Activated CD8-positive, alpha-beta T cell treated with anti-CD3 and anti-CD28 coated beads for 36 hours (primary cell): ENCODE measurements at places on chromosomes 16 and 17. TPM values are rescaled to one million over a fixed set of nuclear protein-coding genes. Genes with fewer than 3 reads are reported as not detected.

The MOSMO gene
- 7.0 TPM for total RNA-seq

The OTOA gene
- total RNA-seq = 0.09 TPM

The USB1 gene
- total RNA-seq = 32.9 TPM

The CXCL16 gene
- total RNA-seq = 2.5 TPM

The MEOX1 gene
- total RNA-seq = 0.47 TPM

The ZNF469 gene
- total RNA-seq = 0.56 TPM

The NACA2 gene
- not detected for total RNA-seq

The GCGR gene
- not detected for total RNA-seq

The C17orf107 gene
- total RNA-seq = 3.6 TPM

- DNase-seq = no peak
These were observed 5.0 kb downstream of the CASKIN1 start for GRCh38 chr16:2191446-2191706.

DNA sequence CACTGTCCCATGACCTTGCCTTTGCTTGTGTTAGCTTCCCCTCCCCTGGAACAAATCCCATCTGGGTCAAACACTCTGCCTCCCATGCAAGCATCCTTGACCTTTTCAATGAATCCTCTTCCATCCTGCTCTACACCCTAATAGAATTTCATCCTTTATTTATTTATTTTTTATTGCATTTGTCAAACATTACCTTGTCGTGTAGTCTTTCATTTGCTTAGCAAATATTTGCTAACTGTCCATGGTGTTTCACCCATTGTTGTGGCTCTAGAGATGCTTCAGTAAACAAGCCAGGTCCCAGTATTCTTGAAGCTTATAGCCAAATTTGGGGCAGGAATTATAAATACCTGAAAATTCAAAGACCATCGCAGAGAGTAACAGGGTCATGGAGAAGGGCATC lies 51.0 kb upstream of the MRTFB start:
- DNase-seq = no peak

GRCh38 chr17:8448310-8448709 lies 12.6 kb downstream of the NDEL1 start:
- DNase-seq = no peak

- no peak for DNase-seq
These were observed 4.4 kb downstream of the STX1B start for GRCh38 chr16:31006086-31006385.

DNA sequence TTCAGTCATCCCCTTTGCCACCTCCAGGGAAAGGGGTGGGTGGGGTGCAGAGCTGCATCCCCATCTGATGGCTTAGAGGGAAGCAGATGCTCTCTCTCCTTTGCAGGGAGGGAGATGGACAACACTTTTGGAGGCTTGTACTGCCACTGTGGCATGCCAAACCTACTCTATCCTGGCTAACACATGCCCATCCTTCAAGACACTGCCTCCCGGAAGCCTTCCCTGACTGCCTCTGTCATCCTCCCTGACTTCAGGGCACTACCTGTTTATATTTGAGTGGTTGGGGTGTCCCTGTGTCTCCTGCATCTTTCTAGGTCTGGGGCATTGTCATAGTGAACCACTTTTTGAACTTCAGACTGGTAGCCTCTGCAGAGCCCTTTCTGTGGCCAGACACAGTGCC lies 202.3 kb downstream of the ZNF423 start:
- no peak for DNase-seq

GRCh38 chr17:78613416-78613815 lies 36.2 kb upstream of the DNAH17 start:
- DNase-seq = no peak

- DNase-seq = no peak
These were observed 313.1 kb downstream of the MAF start for GRCh38 chr16:79287424-79287917.

GRCh38 chr16:17471719-17472461 lies 1.1 kb upstream of the XYLT1 start:
- DNase-seq = no peak

- DNase-seq = no peak
These were observed 21.0 kb downstream of the C16orf90 start for GRCh38 chr16:3474136-3474779.

DNA sequence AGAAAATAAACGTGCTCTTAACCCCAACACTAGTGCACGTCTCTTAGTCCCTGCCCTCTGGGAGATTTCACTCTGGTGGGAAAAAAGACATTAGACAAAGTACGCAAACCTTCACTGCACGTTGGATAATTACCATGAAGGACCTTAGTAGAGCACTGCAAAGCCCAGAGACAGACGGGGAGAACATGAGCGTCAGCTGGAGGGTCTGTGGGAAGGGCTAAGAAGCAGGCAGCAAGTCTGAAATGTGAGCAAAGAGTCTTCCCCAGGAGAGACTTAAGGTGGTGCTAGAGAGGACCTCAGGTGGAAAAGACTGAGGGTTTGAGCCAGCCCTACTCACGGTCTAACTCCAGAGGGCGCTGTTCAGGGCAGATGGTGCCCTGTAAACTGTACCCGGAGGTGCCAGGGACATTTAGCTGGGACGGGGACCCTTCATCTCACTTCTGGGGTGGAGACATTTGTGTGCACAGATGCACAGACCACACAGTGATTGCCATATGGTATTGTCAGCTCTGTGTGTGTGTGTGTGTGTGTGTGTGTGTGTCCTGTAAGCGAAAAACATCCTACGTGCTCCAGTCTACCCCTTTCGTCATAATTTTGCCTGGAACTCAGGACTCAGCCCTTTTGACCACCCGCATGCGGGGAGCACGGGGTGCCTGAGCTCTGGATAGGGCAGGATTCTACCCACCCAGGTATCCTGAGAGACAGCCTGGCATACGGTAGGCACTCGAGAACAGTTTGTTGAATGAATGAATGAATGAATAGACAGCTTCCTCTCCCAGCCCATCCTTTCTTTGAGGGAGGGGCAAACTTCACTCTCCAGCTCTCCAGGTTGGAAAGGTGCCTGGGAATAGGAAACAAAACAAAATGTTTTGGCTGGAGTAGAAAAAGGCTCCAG lies 10.1 kb upstream of the STAC2 start:
- peak; percentile 80 for DNase-seq

DNA sequence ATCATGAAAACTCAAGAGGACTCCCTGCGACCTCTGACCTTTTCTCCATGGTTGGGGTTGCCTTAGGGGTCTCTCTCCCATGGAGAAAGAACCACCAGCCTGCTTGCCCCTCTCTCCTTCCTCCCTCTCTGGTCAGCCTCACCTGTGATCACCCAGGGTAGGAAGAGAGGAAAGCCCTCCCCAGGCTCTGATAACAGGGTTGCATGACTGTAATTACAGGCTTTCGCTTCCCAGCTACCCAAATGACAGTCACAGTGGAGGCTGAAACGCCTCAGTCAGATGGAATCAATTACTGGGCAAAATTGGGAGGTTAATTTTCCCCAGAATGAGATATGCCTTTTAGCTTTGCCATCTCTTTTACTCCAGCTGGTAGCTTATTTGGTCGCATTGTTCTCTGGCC lies 265.8 kb upstream of the SOX9 start:
- DNase-seq = no peak

GRCh38 chr16:3012246-3012645 lies 477 bp upstream of the CLDN9 start:
- DNase-seq = no peak

DNA sequence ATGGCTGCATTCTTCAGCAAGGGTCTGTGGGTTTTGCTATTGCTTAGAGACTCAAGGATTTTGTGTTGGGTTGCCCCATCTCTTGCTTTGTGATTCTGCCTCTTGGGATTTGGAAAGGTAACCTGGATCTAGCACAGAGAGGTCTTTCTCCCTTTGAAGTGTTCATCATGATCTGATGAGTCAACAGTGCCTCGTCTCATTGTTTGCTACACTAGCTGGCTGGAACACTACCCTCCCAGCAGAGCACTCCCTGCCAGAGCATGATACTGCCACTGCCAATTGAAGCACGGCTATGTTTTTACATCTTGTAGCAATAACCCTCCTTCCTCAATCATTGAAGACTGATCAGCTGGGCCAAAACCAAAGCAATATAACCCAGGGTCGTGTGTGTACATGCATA lies 361.0 kb downstream of the CDH13 start:
- no peak for DNase-seq

DNA sequence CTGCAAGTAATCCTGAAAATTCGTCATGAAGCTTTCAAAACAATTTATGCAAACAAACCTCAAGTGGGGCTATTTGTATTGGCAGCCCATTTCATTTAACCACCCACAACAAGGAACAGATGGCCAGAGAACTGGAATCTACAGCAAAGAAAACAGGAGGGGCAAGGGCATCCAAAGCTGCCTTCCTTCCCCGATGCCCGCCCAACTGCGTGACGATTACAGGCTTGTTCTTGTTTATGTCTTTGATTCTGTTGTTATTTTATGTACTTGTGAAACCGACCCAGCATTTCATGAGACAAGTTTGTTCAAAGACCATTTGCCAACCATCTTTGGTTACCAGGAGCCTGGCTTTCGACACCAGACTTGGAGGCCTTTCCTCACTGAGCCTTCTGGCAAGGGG lies 59.1 kb upstream of the IRX6 start:
- DNase-seq = no peak

GRCh38 chr17:28906706-28907438 lies 4.0 kb upstream of the DHRS13 start:
- DNase-seq = no peak

DNA sequence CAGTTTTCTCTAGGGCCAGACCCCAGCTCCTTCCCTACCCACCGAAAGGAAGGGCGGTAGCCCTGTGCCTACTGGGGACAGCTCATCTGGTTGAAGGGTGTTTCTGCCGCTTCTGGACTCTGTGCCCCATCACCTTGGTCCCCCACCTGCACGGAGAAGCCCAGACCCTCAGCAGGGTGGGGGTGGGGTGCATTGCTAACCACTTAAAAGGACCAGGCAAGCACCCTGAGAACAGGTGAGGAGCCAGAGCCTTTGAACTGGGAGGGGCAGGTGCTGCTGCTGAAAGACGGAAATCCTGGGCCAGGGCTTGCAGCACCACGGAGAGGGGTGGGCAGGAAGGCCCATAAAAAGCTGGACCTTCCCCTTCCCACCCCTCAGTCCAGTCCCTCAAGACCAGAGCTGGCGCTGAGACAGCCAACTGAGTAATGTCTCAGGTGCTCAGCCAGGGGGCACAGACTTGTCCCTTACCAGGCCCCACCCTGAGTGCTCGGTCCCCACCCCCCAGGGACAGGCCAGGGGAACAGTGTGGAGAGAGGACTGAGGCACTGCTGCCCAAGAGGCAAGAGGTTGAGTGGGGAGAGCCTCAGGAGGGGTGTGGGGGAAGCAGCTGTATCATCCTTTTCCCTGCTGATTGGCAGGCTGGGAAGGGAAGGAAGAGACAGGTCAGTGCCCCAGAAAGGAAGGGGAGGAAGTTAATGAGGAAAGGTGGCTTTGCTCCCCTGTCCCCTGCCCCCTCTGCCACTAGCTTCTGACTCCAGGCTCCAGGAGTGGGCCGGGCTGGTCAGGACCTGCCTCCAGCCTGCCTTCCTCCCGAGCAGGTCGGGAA lies 10.9 kb upstream of the SP2 start:
- DNase-seq = no peak

DNA sequence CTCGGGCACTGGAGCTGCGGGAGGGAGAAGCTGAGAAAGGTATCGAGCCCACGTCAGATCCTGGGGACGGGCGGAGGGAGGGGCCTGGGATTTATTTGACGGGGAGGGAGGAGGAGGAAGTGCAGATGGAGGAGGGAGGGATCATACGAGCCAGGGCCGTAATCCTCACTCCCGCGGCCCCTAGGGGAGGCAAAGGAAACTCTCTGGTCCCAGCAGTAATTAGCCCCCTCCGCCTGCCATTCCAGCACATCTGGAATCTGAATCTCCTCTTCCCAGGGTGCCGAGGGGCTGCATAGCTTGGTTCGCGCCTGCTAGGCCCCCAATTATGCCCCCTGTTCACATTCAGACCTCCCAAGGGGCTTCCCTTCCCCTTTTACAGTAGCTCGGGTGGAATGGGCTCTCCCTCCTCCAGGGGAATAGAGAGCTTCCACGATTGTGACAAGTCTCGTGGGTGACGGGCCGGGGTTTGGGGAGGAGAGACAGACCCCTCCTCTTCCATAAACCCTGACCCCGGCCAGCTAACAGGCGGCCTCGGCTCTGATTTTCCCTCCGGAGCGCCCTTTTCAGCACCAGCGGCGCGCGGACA lies at the start of gene SEZ6L2:
Gene SEZ6L2 (minus strand): TSS at position 35 of the 586 bp plus-strand sequence. CDS start 531 bp downstream, outside the sequence.
- peak; percentile 73 for DNase-seq

- no peak for DNase-seq
These were observed 50.6 kb downstream of the SPECC1 start for GRCh38 chr17:20059728-20060188.

- DNase-seq = no peak
These were observed 15.9 kb downstream of the CDH5 start for GRCh38 chr16:66382171-66382965.

DNA sequence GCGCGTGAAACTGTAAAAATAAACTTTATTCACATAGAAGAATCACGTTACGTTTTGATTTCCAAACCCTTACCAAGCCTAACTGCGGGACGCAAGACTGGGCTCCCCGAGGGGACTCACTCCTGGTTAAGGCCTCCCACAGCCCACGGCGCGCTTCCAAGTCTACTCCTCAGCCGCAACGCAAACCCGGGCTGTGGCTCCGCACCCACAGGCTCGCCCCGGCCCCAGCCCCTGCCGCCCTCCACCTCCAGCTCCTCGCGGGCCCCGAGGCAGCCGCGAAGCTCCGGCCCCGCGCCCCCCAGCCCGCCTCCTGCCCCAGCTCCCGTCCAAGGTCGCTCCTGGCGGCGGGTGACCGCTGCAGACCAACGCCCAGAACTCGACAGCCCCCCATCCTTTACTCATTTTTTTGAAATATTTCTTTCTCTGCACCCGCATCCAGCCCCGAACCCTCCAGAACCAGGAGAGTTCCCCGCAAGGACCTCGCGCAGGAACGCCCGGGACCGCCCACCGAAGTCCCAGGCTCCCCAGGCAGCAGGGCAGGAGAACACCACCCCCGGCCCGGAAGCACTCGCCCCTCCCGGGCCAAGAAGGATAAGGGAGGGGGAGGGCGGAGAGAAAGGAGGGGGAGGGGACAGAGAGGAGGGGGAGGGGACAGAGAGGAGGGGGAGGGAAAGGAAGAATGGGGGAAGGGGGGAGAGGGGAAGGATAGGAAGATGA lies 912 bp downstream of the USP22 start:
- DNase-seq = peak; percentile 75

DNA sequence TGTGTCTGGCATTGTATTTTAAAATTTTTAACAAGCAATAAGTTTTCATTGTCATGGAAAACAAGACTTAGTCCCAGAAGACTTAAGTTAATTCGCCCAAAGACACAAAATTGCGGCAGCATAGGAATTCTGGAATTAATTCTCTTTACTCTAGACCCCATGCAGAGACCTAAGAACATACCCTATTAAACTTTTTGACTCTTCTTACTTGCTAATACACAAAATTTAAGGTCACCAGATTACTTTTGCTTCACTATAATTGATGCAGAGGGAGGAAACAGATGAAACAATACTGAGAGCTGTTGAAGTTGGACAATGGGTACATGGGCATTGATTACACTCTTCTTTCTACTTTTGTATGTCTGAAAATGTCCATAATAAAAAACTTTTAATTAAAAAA lies 12.6 kb downstream of the HELZ start:
- no peak for DNase-seq
